Activated CD4-positive, alpha-beta T cell treated with anti-CD3 and anti-CD28 coated beads for 24 hours (primary cell): ENCODE measurements at places on chromosomes 2 and 18.

GRCh38 chr2:28390746-28391563 lies 1.7 kb upstream of the FOSL2 start:
- no peak for DNase-seq

DNA sequence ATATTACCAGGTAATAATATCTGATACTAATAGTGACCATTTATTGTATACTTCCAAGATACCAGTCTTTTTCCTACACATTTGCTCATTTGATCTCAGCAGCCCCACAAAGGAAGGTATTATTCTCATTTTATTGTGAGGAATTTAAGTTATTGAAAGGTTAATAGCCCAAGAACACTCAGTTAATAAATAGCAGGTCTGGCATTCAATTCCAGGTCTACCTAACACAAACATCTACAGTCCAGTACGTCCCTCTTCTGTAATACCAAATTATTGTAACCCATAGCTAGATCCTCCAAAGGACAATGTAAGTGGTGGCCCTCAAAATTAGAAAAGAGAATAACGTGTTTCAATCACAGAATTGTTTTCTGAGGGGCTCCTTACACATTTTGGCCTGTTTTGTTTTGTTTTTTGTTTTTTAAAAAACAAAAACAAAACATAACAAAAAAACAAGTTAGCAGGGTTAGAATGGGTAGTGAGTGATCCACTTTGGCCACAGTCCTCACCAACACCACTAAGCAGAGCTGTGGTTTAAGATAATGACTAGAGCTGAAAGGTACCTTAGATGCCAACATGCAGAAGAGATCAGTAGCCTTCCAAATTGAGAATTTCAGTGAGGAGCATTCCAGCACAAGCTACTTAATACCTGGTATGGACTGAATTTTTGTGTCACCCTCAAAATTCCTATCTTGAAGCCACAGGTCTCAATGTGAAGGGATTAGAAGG lies 137.5 kb downstream of the DYM start:
- DNase-seq: no peak

DNA sequence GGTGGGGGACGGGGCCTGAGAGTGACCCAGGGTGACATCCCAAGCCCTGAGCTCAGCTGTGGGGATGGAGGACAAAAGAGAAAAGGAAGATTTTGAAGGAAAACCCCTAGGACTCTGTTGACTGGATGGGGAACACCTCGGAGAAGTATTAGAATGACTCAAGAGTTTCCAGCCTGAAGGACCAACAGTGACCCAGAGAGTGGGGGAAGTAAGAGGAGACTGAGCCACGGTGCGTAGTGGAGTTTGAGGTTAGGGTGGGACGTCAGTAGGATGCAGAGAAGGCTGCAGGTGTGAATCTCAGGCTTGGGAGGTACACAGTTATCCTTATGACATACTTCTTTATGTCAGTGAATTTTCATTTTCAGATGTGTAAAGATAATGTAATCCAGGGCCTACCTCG lies 119.5 kb downstream of the NCK2 start:
- no peak for DNase-seq

DNA sequence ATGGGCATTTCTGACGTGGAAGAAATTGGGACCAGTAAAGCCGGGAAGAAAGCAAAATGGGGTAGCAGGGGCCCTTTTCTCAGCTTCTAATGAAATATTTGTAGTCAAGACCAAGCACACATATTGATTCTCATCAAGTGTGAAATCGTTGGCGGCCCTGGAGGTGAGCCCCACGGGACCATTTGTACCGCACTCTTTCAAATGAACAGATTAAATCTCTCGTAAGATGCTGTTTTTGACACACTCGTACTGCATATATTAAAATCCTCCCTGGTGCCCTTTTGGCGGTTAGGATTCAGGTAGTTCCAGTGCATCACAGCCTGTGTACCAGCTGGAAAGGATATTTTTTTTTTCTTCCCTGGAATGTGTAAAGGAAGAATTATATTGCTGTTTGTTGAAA lies 9.9 kb upstream of the MYL1 start:
- DNase-seq: no peak
